Activated CD8-positive, alpha-beta memory T cell treated with anti-CD3 and anti-CD28 coated beads, Interleukin-2, amount 10 ng/mL, durations not matched to agents 7 days and 5 days (primary cell): ENCODE measurements at places on chromosomes 5 and 9. TPM values are rescaled to one million over a fixed set of nuclear protein-coding genes. Genes with fewer than 3 reads are reported as not detected.

- DNase-seq = no peak
Observed at GRCh38 chr5:28779161-28779754, 1740.9 kb upstream of the CDH9 start.

GRCh38 chr5:68406767-68407241 is 191.2 kb downstream of the PIK3R1 start:
- DNase-seq = peak; percentile 56

DNA sequence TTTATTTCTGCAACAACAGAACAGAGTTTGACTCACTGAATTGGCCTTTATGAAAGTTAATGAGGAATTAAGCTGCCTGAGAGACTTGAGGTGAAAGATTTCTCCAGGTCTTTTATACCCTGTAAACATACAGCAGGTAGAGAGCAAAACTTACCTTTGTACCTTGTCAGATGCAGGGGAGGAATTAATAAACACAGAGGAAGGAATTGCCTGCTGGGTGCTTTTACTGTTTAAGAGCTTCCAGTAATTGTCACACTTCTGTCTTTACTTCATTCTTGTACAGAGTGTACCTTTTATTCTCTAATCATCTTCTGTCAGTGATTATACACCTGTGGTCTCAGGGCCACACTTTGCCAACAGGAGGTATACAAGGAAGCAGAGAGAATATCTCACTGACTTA is 94.0 kb upstream of the GRIN3A start:
- no peak for DNase-seq

DNA sequence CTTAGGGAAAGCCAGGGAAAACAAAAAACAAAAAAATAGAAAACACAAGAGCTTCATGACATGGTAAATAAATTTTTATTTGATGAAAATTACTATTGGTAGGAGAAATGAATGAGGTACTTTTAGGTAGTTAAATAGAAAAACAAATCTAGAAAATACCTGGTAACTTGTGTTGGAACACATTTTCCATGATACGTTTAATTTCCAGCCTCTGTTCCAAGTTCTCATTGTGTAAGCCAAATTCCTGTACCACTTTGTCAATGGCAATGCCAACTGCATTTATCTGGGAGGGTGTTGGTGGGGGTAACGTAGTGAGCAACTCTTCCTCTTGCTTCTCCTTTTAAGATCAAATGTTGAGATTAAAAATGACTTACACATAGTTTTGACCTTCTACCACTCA is 9.4 kb downstream of the TUT7 start:
- DNase-seq = no peak

- DNase-seq = no peak
Observed at GRCh38 chr5:7904170-7904569, 35.2 kb downstream of the MTRR start.

- peak; percentile 49 for DNase-seq
Observed at GRCh38 chr9:6024035-6024554, 8.7 kb upstream of the RANBP6 start.

- DNase-seq = no peak
Observed at GRCh38 chr5:149352169-149352568, 5.7 kb upstream of the PCYOX1L start.

DNA sequence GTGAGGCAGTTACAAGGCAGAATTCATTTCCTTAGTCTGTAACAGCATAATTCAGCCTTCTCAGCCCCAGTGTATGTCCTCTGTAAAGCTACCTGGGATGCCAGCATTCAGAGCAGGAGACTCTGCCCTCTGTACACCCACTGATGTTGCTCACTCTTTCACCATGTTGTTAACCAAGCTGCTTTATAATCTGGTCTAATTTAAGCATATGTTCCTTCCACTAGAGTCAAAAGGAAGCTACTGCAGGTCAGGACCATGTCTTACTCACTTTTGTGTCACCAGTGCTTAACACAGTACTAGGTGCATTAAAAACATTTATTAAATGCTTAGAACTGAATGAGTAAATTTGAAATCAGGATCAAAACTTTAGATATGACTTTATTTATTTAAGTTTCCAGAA is 185.6 kb downstream of the FBXL17 start:
- no peak for DNase-seq

- DNase-seq = no peak
Observed at GRCh38 chr9:28050046-28050445, 476.8 kb upstream of the C9orf72 start.

Gene ITGA2
- total RNA-seq = 17.6 TPM

Gene TAF7
- total RNA-seq = 57.3 TPM

Gene WHRN
- 6.5 TPM for total RNA-seq

Gene S100Z
- 0.42 TPM for total RNA-seq

Gene PCDHB8
- not detected for total RNA-seq

Gene NIM1K
- 0.50 TPM for total RNA-seq

Gene RNF183
- not detected for total RNA-seq
